ENCODE measurements at places on chromosomes 16 and 17.

- DNase-seq: no peak
These were observed 215.6 kb downstream of the TMEM114 start for GRCh38 chr16:8374586-8375231.

- no peak for DNase-seq
These were observed 88.5 kb downstream of the ANKRD11 start for GRCh38 chr16:89401641-89402445.

GRCh38 chr16:70551788-70552187 lies 28.2 kb downstream of the SF3B3 start:
- no peak for DNase-seq

GRCh38 chr17:33806631-33807030 lies 448.5 kb upstream of the CCL2 start:
- DNase-seq: no peak

DNA sequence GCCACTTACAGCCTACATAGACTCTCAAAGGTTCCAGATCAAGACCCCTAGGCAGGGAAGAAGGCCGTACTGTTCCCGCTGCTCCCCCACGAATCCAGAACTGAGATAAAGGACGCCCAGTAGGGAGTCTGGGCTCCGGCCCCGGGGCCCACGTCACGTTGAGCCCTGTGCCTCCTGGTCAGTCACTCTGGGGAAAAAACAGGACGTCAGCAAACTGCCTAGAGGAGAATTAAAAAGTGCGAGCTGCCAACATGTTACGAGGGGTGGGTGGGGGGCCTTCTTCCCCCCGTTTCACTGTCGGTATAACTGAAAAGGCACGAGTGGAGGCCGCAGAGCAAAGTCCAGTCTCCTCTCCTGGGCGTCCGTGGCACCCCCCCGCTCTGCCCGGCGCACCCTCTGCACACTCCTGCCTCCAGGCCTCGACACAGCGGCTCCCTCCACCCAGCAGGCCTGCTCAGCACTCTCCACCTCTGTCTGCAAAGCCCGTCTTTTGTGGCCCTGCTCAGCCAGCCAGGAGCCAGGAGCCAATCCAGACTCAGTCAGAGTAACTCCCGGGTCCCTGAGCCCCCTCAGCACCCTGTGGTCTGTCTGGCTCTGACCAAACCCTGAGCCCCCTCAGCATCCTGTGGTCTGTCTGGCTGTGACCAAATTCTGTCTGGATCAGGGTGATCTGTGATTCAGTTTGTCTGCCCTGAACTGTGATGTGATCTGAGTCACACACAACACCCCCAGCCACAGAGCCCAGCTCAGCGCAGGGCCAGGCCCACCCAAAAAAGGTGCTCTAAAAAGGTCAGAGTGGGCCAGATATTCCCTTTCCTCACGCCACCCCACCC lies 6.2 kb downstream of the ITGAE start:
- DNase-seq: no peak

GRCh38 chr17:75738218-75738802 lies 17.1 kb downstream of the ITGB4 start:
- no peak for DNase-seq

- DNase-seq: no peak
These were observed 15.1 kb downstream of the FAM117A start for GRCh38 chr17:49748791-49749190.

GRCh38 chr16:24822542-24822941 lies 23.2 kb upstream of the SLC5A11 start:
- no peak for DNase-seq

- no peak for DNase-seq
These were observed 21.1 kb downstream of the KRT23 start for GRCh38 chr17:40916366-40916765.

Measured in BE2C (cell line).